ENCODE measurements at places on chromosomes 16 and 17.

DNA sequence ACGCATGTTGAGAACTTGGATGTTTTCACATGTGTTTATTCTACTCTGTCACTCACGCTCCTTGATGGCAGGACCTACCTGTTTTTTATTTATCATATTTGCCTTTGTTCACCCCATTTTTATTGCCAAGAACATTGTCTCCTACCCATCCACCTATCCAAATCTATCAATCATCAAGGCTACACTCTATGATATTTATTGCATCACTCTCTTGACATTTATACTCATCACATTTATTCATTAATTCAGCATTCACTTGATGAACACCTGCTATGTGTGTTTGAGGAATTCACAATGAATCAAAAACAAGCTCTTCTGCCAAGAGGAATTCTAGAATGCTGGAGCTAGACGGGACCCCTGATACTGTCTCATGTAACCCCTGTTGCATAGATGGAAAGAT, 94.5 kb upstream of the ZNF469 start:
- DNase-seq, result no peak

DNA sequence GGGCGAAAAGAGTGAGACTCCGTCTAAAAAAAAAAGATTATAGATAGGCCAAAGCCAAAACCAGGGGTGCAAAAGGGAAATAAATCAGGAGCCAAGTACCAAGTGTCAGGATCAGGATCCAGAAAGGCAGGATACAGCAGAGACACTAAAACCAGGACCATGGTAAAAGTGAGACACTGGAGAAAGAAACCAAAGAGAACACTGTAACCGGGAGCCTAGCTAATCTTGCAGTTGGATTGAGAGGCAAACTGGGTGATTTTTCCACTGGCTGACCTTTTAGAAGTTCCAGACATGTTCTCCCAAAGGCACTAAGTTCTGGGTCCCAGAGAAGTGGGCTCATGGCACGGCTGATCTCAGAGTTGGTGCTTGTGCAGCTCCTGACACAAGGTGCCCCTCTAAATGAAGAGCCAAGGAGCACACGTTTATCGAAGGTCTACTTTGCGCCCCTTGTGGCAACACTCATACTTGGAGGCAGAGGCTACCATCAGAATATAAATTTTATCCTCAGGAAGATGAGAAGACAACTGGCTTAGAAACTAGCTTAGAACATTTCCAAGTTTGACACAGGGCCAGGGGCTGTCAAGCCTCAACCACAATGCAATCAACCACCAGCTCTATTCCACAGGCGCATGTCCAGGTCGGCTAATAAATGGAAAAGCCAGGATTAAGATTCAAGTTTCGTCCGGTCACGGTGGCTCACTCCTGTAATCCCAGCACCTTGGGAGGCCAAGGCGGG, 27.5 kb upstream of the HELZ start:
- DNase-seq, result no peak

GRCh38 chr17:58096892-58097291, 13.7 kb downstream of the DYNLL2 start:
- no peak for DNase-seq

DNA sequence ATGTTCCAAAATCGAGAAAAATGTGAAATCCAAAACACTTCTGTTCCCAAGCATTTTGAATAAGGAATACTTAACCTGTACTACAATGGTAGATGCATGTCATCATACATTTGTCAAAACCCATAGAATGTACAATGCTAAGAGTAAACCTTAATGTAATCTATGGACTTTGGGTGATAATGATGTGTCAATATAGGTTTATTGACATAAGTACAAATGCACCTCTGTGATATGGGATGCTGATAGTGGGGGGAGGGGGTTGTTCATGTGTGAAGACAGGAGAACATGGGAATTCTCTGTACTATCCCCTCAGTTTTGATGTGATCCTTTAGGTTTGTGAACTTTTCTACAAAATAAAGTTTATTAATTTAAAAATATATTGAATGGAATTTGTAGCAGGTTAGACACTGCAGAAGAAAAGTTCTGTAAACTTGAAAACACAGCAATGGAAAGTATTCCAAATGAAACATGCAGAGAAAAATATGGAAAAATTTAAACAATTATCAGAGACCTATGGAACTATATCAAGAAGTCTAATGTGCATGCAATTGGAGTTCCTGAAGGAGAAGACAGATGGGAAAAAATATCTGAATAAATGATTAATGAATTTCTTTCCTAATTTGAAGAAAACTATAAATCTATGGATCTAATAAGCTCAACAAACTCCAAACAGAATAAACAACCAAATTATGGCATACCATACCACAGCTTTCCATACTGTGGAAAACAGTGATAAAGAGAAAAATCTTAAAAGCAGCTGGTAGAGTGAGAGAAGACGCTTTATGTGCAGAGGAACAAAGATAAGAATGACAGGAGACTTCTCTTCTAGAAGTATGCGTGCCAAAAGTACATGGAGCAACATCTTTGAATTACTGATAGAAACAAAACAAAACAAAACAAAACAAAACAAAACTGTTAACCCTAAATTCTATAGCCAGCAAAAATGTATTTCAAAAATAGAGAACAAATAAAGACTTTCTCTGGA, 34.7 kb upstream of the MSI2 start:
- no peak for DNase-seq

GRCh38 chr16:83145297-83145696, 518.5 kb downstream of the CDH13 start:
- DNase-seq, result no peak

DNA sequence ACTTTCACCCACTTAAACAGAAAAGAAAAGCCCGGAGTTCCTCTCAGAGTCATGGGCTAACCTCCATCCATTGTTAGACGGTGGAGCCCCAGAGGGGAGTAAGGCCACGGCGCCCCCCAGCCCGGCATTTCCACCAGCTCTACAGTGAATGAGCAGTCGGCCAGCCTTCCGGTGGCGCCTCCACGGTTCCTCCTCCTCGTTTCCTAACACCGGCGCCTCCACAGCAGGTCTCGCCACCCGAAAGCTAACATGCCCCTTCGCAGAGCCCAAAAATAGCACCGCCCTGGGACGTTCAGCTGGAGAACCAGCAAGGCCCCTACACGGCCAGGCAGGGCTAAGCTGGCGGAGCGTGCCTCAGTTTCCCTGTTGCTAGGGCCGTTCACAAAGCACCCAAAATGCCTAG, 858 bp downstream of the MMD start:
- DNase-seq, result peak; percentile 49

- no peak for DNase-seq
Observed at GRCh38 chr17:56222255-56222654, 69.0 kb downstream of the ANKFN1 start.

DNA sequence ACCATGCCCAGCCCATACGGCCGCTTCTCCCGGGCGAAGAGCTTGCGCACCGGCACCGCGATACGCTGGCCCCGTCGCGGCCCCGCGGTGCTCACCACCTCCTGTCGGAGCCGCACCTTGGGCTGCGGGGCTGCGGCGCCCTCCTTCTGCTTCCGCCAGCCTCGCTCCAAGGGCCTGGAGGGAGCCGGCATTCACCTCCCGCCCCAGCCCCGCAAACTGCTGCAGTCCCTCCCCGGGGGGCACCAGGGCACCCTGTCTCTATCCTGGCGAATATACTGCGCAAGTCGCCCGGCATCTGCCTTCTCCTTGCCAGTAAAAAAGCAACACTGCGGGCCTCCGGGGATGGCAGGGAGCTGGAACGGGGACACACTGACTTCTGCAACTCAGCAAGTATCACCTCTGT, 8.3 kb downstream of the SNRNP25 start:
- DNase-seq, result no peak

GRCh38 chr17:72271603-72272002, 150.8 kb downstream of the SOX9 start:
- no peak for DNase-seq

DNA sequence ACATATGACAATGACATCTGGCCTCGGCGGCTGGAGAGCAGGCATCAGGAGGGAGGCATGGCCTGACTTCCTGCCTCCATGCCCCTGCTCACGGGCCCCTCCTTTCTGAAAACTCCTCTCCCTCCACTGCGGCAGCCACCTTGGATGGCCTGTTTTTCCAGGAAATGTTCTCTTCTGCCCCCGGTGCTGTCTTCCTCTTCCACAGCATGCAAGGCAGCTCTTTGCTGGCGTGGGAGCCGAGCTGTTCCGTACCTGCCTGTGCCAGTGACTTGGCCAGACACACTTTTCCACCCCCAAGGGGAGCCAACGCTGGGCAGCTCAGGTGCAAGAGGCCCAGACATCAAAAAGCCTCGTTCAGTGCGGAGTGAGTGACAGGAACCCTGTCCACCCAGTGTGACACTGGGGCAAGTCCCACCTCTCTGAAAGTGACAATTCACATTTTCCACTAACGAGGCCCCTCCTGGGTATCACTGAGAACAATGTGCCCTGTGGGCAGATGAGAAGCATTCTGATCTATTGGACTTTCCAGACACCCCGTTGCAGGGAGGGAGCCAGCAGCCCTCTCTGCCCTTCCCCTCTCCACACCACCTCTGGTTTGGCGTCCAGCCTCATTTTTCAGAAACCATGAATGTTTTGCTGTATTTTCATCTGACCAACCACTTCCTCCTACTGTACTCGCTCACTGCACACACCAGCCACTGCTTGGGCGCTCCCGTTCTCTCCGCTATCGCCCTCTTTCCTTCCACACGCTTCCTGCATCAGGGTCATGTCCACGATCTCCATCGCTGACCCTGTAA, 31.2 kb downstream of the NSMCE1 start:
- DNase-seq, result no peak

DNA sequence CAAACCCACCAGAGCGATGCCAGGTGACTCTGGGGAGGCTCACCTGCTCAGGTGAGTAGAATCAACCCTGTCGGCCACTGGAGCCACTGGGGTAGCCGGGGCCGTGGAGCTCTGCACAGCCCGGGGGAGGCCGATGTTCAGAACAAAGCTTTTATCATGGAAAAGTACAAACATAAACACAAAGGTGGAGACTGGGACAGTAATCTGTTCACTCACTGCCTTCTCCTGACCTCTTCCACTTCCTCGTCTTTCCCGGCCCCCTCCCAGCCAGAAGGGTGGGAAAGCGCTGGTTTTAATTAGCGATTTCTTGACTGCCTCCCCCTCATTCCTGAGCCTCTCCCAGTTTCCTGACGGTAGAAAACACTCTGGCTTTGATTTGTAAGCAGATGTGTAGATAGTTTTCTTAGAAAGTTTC, 9.8 kb upstream of the TEX19 start:
- DNase-seq, result no peak

- DNase-seq, result no peak
Observed at GRCh38 chr17:20028443-20028842, 19.3 kb downstream of the SPECC1 start.

- no peak for DNase-seq
Observed at GRCh38 chr16:60217787-60218186, 1483.7 kb upstream of the GOT2 start.

DNA sequence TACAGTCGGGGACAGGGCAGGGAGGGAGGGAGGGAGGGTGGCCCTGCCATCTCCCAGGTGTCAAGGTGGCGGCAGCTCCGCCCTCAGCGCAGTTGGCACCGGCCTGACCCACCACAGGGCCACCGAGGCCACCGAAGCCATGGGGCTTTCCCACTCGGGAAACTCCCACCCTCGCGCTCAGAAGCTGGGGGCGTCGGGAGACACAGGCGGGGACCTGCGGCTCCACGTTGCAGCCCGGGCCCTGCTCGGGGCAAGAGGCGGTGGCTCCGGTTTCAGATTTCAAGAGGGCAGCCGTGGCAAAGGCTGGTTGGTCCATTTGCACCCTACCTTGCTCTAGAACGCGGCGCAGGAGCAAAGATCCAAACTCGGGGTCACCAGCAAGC, 544 bp downstream of the CYB561 start:
- no peak for DNase-seq

DNA sequence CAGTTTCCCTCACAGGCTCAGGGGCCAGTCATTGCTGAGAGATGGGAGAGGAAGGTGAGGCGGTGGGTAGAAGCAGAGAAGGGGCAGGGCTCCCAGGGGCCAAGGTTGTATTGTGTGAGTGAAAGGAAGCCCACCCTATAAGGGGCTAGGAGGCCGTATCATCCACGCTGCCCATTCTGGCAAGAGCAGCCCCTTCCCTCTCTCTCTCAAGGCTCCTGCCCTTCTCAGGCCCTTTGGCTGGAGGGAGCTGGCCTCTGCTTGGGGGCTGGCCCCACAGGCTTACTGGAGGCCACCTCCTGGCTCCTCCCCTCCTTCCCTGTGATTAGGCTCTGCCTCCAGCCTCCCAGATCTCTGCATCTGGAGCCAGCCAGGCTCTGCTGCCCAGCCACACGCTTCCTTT, 7.6 kb downstream of the TBKBP1 start:
- DNase-seq, result no peak

DNA sequence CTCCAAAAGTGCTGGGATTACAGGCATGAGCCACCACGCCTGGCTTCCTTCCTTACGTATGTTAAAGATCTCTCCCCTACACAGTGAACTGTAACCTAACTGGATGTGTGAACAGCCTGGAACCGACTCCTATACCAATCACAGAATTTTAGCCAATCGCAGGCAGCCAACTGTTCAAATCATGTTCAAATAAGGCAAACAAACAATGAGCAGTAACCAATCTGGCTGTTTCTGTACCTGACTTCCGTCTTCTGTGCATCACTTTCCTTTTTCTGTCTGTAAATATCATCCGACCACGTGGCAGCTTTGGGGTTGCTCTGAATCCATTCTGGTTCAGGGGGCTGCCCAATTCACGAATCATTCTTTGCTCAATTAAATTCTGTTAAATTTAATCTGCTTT, 27.5 kb downstream of the TEKT5 start:
- DNase-seq, result no peak

DNA sequence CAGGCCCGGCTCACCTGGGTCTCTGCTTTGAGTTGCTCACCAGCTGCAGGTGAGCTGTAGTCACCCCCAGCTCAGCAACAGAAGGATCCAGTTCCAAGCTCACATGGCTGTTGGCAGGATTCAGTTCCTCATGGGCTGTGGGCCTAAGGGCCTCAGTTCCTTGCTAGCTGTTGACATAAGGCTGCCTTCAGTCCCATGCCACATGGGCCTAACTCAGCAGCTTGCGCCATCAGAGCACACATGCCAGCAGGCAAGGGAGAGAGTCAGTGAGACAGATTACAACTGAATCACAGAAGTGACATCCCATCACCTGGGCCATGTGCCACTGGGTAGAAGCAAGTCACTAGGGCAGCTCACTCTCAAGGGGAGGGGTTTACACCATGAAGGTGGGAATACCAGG, 24.7 kb downstream of the PSMD7 start:
- DNase-seq, result no peak

DNA sequence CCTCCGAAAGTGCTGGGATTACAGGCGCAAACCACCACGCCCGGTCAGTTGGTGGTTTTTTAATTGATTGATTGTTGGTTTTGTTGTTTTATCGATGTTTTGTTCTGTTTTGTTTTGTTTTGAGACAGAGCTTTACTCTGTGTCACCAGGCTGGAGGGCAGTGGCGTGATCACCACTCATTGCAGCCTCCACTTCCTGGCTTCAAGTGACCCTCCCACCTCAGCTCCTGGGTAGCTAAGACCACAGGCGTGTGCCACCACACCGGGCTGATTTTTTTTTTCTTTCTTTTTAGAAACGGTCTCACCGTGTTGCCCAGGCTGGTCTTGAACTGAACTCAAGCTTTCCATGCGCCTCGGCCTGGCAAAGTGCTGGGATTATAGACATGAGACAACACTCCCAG, 12.4 kb downstream of the FAM234A start:
- DNase-seq, result no peak

Measured in left hindlimb (tissue), 1 donor.